CD8-positive, alpha-beta memory T cell (primary cell): ENCODE measurements at places on chromosomes 11 and 22. TPM values are rescaled to one million over a fixed set of nuclear protein-coding genes. Genes with fewer than 3 reads are reported as not detected.

OR6T1 gene
- not detected for total RNA-seq

DNA sequence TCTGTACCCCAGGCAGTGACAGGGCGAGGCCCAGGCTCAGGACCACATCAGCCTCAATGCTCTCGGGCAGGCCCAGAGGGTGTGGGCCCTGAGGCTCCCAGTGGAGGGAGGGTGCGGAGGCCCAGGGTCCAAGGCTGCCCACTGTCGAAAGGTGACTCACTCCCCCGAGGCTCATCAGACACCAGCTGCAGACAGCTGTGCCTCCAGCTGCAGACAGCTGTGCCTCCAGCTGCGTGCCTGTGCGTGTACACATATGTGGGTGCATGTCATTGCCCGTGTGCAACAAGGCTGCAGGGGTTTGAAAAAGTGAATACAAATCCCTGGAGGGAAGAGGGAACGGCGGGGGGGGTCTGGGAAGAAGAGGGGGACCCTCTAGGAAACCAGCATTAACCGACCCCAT lies 134.3 kb downstream of the BRD1 start:
- no peak overlapping the region for H3K4me3 ChIP-seq
- DNase-seq = no peak
- H3K4me1 ChIP-seq = no peaks in the 10 kb centered on the region
- H3K27ac ChIP-seq = no peak overlapping the region

GRCh38 chr11:8934742-8935488 lies 2.2 kb upstream of the C11orf16 start:
- H3K36me3 ChIP-seq = no peaks in the 10 kb centered on the region
- no peak overlapping the region for H3K4me3 ChIP-seq
- H3K4me1 ChIP-seq = no peaks in the 10 kb centered on the region
- no peak overlapping the region for H3K27ac ChIP-seq
- no peak for DNase-seq
- no peaks in the 10 kb centered on the region for H3K27me3 ChIP-seq

- no peak overlapping the region for H3K27ac ChIP-seq
- no peak for DNase-seq
- H3K4me1 ChIP-seq = no peaks in the 10 kb centered on the region
- no peaks in the 10 kb centered on the region for H3K36me3 ChIP-seq
- H3K4me3 ChIP-seq = no peak overlapping the region
These were observed 377.4 kb upstream of the LARGE1 start for GRCh38 chr22:34297536-34298120.

GRCh38 chr22:41684194-41684593 lies 4.5 kb downstream of the SNU13 start:
- H3K36me3 ChIP-seq = peaks cover 15% of the 10 kb centered on the region
- H3K4me3 ChIP-seq = no peak overlapping the region
- H3K27me3 ChIP-seq = no peaks in the 10 kb centered on the region
- no peak for DNase-seq
- no peak overlapping the region for H3K27ac ChIP-seq
- peaks cover 20% of the 10 kb centered on the region for H3K4me1 ChIP-seq

GRCh38 chr11:88950975-88951374 lies 114.8 kb downstream of the GRM5 start:
- no peak overlapping the region for H3K4me3 ChIP-seq
- no peaks in the 10 kb centered on the region for H3K36me3 ChIP-seq
- H3K4me1 ChIP-seq = no peaks in the 10 kb centered on the region
